ENCODE measurements at places on chromosomes 16 and 17.

DNA sequence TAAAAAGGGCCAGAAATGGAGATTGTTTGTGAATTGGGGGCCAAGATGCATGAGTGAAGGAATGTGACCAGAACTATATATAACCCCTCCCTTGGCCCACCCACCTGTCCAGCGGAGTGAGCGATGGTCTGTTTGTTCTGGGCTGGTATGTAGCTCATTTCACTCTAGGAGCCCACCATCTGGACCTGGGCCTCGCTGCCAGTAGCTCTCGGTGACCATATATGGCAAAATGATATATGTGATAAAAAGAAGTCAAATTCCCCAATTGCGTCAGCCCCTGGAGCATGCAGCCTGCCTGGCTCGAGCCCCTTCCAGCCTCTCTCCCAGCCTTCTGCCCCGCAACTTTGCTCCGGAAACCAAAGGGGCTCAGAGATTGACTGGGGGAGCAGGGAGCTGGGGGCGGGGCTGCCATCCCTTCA, 47.3 kb downstream of the CCDC42 start:
- DNase-seq, result no peak

DNA sequence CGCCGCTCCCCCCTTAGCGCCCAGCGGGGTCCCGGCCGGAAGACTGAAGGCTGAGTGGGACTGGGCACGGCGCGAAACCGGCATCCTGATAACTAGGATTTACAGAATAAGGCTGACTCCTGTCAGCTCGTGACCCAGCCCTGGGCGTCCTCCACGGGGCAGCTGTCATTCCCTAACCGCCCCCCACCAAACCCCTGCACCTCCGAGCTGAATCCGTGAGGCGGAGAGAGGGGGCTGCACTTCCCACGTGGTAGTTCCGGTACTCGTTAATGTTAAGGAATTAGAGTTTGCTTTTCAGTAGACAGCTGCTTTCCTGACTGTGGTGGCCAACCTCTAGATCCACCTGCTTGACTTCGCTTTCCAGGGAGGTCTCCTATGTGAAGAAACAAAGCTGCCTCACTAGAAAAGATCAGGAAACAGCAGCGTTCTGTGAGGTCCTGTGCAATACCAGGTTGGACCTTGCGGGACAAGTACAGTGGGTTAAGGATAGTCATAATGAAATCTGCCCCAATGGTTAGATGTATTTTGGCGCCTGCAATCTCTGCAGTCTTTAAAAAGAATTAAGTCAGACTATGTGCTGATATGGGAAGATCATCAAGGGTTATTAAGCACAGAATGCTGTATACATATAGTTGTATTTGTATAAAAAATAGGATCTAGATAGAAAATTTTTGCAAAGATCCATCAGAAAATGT, 1.1 kb upstream of the WBP2 start:
- DNase-seq, result no peak

DNA sequence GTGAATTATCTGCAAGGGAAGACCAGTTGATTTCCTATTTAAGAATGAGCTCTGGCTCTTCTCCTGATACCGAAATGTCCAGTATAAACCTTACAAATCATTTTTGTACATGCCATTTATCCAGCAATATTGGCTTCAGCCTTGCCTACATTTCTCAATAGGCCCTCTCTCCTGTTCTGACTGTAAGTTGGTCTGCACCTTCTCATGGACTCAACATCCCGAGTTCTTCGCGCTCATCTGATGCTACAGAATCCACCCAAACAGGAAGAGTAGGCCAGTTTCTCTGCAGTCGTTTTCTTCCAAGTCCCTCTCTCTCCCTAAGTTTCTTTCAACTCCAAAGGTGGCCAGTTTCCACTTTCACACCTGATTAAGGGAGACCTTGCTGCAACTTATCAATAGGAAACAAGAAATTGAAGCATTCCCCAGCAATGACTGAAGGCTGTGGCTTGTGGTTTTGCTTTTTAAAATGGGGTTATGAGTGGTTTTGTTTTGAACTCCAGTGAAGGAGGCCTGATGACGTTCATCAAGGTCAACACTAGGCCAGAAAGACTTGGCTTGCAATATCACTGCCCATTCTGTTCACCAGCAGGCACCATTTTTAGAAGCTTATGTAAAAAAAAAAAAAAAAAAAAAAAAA, 383.0 kb downstream of the MAF start:
- DNase-seq, result no peak

- peak; percentile 80 for DNase-seq
Measured at GRCh38 chr17:52035336-52035915, 123.1 kb downstream of the CA10 start.

GRCh38 chr17:32849879-32850278, 27.0 kb downstream of the MYO1D start:
- no peak for DNase-seq

DNA sequence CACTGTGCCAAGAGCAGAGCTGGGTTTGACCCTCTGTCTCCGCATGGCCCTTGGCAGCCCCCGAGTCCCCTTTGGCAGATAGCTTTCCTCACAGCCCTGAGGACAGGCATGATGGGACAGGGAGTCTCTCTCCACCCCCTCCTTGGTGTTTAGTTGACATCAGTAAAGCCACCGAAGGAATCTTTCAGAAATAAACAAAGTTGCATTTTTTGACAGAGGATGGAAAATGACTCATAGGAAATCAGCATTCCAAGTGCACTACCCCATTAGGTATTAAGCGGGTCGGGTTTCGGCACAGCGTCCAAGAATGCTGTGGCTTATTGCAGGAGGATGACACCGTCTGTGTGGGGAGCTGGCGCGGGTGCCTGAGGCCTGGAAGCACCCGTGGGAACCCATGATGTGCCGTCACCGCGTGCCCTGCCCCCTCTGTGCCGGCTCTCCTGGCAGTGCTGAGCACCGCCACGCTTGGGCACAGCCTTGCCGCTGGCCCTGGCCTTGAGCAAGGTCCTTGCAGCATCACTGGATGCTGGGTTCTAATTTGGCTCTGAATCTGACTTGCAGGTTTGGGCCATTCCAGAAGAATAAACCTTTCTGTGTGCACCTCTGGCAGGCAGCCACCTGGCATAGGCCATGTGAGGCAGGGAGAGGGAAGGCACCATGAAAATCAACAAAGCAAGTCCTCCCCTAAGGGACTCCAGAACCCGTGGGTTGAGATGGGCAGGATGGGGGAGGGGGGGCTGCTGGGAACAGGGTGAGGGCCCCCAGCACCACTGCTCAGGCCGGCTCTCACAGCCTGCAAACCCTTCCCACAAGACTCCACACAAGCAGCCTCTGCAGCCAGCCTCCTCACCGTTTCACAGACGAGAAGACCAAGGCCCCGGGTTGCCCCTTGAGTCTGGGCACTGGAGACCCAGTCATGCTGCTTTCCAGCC, 50.5 kb upstream of the ZNF469 start:
- no peak for DNase-seq

DNA sequence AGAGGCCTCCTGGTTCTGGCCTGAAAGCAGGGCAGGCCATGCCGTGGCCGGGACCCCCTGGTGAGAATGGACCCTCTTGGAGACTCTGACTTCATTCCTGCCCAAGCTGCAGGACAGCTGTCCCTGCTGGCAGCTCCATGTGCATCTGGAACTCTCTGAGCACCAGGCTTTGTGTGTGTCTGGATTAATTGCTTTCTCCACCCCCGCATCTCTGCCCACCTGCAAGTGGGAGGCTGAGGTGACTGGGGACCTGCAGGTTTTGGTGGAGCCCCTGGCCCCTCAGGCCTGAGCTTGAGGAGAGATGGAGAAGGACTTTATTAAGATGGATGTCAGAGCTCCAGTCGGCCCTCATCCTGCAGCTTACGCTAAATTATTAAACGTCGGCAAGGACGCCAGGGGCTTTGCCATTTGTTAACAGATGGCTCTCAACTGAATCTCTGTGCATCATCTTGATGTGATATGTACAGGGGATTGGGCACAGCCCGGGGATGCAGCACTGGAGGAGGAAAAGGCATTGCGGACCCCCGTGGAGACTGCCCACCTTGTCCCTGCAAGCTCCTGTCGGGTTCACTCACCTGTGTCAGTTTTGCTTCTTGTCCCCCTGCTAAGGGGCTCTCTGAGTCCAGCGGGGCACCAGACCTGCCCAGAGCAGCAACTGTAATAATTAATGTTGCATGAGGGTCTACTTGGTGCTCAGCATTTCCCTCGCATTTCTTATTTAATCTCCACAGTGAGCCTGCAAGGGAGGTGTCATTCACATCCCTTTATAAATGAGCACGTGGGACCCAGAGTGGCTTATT, 154.1 kb upstream of the RPL38 start:
- no peak for DNase-seq
